ENCODE measurements at places on chromosomes 11 and 22.

DNA sequence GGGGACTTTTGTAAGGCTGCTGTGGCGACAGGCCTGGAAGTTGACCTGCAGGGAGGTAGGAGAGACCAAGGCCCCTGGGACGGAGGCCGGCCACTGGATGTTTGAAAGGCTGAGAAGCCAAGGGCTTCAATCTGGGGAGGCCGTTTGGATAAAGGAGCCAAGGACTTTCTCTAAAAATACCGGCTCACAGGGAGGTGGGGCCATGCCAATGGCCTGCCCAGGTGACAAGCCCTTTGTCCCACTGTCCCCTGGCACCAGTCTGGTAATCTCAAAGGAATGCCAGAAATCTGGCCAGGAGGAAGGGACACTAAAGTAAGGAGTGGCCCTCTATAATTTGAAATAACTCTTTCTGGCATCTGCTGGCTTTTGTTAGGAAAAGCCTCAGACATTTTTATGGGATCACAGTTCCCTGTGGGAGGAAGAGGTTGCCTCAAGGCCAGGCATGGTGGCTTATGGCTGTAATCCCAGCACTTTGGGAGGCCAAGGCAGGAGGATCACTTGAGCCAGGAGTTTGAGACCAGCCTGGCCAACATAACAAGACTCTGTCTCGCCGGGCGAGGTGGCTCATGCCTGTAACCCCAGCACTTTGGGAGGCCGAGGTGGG is 1.9 kb upstream of the CHKA start:
- no peak for DNase-seq

- peak; percentile 22 for DNase-seq
Observed at GRCh38 chr11:69122630-69123431, 32.9 kb upstream of the SMIM38 start.

GRCh38 chr11:30344085-30344484 is 21.2 kb downstream of the ARL14EP start:
- no peak for DNase-seq

DNA sequence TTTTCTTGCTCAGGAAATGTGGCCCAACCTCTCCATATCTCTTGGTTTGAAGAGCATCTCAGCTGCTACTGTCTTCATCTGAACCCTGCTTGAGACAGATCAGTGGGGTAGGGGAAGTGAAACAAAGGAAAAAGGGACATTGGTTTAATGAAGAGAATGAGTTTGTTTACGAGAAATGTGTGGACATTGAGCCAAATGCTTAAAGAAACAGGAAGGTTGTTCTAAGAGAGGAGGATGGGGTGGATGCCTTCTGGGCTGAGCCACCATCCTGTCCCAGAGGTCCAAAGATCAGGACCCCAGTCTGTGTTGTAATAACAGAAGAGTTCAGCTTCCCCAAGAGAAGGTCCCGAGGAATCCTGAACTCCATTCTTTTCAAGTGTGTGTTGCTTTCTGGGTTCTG is 369.7 kb downstream of the INSC start:
- DNase-seq: no peak
